ENCODE measurements at places on chromosomes 2 and 18.

DNA sequence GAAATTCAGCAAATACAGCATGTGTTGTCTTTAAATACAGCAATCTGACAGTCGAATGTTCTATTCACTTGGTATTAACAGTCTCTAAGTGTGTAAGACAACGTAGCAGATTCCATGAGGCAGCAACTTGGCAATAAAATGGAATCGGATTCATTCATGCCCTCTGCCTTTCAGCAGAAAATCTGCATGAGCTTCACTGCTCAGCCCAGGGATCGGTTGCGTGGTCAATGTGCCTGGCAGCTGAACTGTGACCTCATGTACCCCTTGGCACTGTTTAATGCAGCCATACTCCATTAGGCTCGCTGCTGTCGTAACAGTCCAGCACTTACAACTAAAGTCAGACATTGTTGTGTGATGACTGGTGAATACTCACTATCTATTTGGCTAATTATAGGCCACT is 17.7 kb upstream of the RGPD4 start:
- DNase-seq, result no peak

DNA sequence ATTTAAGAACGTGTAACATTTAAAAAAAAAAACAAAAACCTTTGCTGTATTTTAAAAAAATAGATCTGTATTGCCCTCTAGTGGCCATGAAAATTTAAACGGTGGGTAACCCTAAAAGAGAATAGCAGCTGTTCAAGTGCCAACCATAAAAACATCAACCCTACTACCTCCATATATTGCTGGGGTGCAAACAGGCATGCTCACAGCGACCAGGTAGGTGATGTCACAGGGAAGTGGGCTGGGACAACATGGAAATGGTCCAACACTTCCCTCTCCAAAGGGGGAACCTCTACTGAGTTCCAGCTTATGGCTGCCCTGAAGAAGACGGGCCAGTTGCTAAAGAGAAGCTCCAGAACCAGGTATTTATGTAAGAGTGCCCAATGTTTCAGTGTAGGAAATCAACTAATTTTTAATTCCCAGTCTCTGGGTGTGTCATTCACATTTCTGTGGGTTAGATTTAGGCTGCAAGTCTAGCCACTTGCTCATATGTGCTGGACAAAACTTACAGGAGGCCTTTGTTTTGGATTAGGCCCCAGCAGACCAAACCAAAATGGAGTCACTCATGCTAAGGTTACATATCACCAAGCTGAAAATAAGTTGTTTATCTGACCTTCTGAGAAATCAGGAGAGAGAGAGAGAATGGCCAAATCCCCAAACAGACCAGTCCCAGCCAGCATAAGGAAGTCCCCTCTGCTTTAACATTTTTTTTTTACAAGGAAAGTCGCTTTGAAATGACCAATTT is 54.5 kb downstream of the SKA1 start:
- DNase-seq, result no peak

GRCh38 chr2:218367415-218368149 is 10.9 kb downstream of the CATIP start:
- DNase-seq, result peak; percentile 83

DNA sequence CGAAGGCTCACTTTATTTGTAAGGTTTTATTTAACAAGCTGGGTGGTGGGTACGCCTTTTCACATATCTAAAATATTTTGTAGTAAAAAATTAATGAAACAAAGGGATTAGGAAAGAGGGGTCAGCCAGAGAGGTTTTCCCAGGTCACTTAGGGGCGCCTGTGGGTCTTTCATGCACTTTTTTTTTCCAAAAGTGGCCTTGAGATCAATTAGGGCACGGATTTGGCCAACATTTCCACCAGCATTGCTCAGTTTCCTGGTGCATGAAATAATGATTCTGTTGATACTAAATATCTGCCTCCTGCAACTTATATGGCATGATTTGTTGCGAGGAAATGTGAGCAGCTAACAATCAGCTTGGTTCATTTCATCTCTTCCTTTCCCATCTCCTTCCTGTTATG is 67.6 kb upstream of the ZCCHC2 start:
- no peak for DNase-seq

DNA sequence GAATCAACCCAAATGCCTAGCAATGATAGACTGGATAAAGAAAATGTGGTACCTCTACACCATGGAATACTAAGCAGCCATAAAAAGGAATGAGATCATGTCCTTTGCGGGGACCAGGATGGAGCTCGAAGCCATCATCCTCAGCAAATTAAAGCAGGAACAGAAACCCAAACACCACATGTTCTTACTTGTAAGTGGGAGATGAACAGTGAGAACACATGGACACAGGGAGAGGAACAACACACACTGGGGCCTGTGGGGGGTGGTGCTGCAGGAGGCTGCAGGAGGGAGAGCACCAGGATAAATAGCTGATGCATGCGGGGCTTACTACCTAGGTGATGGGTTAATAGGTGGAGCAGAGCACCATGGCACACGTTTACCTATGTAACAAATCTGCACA is 8.4 kb upstream of the PID1 start:
- no peak for DNase-seq

- no peak for DNase-seq
Measured at GRCh38 chr2:28616396-28616999, 120.6 kb downstream of the PLB1 start.

- DNase-seq, result no peak
Measured at GRCh38 chr2:230895536-230896345, 29.3 kb downstream of the GPR55 start.

GRCh38 chr18:66558773-66559172 is 45.1 kb downstream of the CDH19 start:
- DNase-seq, result no peak

DNA sequence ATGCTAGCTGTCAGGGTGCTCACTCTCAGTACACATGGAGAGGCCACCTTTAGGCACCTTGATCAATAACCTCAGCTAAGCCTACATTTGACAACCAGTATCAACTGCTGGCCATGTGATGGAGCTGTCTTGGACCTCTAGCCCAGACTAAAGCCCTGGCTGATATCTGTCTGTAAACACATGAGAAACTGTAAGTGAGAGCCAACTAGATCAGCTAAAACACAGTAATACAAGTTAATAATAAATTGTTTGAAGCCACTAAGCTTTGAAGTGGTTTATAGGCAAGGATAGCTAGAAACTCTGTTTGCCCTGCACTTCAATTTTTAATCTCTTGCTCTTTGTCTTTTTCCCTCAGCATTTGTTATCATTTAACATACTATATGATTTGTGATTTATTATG is 407.1 kb downstream of the SPAG16 start:
- DNase-seq, result no peak

DNA sequence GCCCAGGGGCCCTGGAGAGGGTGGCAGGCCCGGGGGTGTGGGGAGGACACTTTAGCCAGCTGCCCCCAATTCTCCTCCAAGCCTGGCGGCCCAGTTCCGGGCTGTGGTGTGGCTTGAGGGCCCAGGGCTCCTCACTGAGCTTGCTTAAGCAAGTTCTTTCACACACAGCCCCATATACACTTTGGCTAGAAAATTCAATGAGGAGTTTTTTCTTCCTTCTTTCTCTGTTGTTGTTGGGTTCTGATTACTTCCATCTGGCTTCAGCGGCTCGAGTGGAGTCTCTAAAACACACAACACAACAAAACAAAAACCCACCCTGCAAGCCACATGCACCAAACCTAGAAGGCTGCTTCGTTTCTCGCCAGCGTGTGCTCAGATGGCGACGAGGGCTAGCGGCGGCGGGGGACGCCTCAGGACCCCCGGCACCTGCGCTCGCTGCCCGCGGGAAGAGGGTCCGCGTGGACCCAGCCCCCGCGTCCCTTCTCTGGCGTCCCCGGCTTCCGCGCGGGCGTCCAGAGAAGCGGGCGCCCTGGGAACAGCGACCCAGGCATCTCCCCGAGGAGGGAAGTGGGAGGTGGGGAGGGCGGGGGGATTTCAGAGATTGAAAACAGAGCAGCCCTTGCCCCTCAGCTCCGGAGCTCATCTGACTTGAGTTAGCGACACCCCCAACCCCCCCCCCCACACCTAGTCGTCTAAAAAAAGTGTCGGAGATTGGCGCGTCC is 577 bp upstream of the GLI2 start:
- DNase-seq, result no peak

DNA sequence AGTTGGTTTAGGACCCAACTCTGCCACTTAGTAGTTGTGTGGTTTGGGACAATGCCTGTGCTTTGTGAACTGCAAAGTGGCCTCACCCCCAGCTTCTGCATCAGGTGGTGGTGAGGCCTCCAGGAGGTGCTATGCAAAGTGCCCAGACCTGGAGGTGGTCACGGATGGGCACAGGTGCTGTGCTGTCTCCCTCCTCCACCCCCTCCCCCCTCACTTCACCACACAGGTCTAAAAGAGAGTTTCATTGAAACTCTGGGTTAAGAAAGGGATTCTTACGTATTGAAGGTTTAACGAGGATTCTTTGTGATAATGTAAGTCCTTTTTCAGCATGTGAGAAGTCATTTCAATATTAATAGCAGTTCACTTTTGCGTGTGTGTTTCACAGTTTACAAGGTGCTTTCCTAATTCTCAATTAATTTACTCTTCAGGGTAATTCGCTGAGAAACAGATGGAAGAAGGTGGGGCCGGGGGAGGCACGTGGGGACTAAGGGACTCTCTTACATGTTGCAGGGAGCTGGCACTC is 369.9 kb downstream of the LPIN1 start:
- no peak for DNase-seq

DNA sequence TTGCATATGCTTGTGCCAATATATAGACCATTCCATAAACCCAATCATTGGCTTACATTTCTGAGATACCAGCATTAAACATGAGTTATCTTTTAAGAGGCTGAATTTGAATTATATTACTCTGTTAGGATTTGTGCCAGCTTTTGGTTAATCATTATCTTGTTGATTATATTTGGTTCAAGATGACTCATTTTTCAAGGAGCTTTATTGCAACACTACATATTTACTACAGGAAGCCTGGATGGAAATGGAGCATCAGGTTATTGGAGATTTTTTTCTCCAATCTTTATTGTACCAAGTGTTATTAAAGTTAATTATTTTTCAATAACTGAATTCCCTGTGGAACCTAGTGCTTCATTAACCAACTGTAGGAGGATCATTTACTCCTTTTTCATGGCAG is 26.4 kb downstream of the EML4 start:
- DNase-seq, result no peak

- no peak for DNase-seq
Measured at GRCh38 chr2:122333932-122334331, 578.5 kb downstream of the TSN start.

- no peak for DNase-seq
Measured at GRCh38 chr2:134200036-134200618, 53.7 kb upstream of the MGAT5 start.

- DNase-seq, result no peak
Measured at GRCh38 chr2:118249531-118249930, 161.3 kb downstream of the INSIG2 start.

DNA sequence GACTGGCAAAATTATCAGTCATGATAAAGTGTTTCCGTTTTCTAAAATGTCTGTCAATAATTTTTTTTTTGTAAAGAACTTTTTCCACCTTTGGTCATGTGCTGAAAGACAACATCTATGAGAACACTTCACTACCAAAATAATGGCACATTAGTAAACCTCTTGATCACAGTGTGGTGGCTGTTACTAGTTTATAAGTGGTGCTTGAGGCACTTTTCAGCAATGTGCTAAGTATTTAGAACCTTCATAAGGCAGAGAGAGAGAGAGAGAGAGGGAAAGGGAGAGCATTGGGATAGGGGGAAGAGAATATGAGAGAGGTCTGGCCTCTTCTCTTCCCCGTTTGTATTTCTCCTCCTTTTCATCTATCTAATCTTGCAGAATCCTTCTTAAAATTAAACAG is 1.1 kb upstream of the NYAP2 start:
- no peak for DNase-seq

DNA sequence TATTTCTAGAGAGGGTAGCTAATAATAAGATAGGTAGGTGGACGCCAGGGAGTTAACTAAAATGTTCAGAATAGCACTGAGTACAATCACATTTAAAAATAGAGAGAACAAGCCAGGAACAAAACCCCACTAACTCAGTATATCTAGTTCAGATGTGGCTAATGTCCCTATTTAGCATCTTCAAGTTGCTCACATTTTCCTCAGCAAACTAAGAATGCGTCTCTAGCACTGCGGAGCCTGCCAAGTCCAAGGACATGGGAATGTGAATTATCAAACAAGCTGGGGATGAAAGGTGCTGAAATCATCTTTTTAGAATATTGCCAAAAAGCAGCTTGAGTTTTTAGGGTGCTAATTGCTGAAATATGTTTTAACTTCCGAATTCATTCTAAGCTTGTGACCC is 398.5 kb upstream of the FIGN start:
- no peak for DNase-seq

GRCh38 chr2:205657579-205657978 is 24.7 kb upstream of the NRP2 start:
- DNase-seq, result no peak

- DNase-seq, result no peak
Measured at GRCh38 chr2:150097901-150098531, 389.5 kb downstream of the RND3 start.

DNA sequence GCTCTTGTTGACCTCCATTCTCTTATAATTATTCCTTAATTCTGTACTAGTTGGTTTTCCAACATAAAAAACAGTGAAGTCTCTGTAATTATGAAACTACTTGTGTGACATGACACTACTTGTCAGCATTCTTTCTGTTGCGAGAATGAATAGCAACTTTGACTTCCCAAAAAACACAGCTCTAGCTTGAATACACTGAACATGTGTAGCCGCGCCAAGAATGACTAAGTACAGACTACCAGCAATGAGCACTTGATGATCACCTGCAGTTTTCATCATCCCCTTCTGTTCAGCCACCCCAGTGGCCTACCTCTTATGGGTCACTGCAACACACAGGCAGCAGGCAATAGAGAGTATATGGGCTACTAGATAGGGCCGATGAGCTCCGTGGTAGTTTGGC is 229.3 kb downstream of the TGIF1 start:
- no peak for DNase-seq

DNA sequence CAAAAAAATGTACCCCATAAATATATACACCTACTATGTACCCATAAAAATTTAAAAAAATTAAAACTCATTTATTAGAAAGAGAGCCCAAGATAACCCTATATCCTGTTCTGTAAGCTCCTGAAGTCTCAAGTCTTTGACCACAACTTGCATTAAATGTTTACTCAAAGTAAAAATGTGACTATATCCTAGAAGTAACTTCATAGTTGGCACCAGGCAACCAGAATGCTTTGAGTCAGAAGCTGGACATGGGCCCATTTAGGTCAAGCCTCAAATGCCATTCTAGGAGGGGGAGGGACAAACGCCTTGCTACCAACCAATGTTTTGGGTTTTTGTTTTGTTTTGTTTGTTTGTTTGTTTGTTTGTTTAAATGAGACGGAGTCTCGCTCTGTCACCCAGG is 9.3 kb upstream of the TBC1D8 start:
- DNase-seq, result no peak

DNA sequence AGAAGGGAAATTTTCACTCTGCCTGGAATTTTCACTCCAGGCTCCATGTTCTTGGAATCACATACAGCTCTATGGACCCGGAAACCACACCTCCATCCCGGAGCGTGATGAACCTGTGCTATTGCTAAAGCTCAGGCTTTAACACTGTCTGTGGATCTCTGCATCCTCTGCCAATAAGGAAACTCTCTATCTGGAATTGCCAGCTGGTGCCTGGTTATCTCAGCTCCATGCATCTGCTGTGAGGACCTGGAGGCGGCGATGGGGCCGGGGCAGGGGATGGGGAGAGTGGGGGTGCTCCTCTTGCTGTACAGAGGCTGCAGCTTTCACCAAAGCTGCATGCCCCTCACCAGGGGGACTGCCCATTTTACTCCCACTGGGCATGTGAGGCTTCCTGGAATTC is 754.0 kb upstream of the SOX11 start:
- DNase-seq, result no peak

Measured in stimulated activated CD4-positive, alpha-beta T cell treated with anti-CD3 and anti-CD28 coated beads, Interleukin-15, amount 100 ng/mL, for 24 hours (primary cell).